ENCODE measurements at places on chromosomes 2 and 18.

DNA sequence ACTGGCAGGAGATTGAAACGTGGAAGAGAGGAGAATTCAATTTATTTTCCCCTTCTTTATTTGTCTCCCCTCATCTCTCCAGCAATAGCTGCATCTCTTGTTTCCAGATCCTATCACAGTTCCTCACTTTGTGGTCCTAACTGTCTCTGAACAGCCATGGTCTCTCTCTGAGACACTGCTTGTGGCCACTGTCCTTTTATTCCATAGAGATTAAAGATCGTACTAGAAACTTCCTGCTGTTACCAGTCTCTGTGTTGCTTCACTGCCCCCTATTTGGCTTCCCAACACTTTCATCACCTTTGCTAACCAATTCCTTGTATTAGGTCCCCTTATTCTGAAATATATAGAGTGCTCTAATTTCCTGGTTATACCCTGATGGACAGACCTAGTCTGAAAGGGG is 48.9 kb upstream of the CAVIN2 start:
- DNase-seq = no peak

- peak; percentile 50 for DNase-seq
These were observed 484 bp upstream of the DARS1 start for GRCh38 chr2:135985826-135986393.

DNA sequence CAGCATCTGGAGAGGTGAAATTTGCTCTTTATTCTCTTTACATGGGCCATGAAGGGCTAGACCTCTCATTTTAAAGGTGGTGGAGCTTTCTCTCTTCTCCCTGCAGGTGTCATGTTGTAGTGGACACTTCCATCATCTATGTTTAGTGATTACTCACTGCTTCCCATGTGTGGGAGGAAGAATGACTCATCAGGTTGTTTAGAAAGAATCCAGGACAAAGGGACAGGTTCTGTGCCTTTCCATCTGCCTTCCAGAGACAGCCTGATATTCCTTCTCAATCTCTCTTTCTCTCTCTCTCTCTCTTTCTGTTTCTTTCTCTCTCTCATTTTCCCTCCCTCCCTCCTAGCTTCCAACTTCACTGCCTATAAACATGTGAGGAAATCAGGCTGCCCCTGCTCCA is 38.7 kb downstream of the SCG2 start:
- no peak for DNase-seq

- DNase-seq = no peak
These were observed 371.3 kb downstream of the RNF144A start for GRCh38 chr2:7288484-7288883.

GRCh38 chr2:118983133-118983532 is 41.1 kb downstream of the MARCO start:
- DNase-seq = no peak

- no peak for DNase-seq
These were observed 108.3 kb downstream of the ARL6IP6 start for GRCh38 chr2:152826581-152827279.

GRCh38 chr2:237141571-237142051 is 55.9 kb downstream of the COPS8 start:
- no peak for DNase-seq

DNA sequence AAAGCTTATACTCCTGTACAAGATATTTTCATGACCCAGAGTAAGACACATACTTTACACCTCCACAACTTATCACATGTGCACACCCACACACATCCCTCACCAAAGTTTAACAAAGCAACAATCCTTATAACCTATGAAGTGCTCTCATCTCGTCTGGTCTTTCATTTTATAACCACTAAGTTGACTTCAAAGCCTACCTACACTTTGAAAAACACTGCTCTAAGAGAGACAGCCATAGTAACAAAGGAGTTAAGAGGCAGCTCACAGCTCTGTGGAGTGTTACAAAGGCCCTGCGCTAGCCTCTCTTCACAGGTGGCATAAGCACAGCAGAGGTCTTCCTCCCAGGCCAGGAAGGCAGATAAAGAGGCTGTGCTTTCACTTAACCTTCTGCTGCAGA is 69.7 kb upstream of the TMEM200C start:
- DNase-seq = no peak

DNA sequence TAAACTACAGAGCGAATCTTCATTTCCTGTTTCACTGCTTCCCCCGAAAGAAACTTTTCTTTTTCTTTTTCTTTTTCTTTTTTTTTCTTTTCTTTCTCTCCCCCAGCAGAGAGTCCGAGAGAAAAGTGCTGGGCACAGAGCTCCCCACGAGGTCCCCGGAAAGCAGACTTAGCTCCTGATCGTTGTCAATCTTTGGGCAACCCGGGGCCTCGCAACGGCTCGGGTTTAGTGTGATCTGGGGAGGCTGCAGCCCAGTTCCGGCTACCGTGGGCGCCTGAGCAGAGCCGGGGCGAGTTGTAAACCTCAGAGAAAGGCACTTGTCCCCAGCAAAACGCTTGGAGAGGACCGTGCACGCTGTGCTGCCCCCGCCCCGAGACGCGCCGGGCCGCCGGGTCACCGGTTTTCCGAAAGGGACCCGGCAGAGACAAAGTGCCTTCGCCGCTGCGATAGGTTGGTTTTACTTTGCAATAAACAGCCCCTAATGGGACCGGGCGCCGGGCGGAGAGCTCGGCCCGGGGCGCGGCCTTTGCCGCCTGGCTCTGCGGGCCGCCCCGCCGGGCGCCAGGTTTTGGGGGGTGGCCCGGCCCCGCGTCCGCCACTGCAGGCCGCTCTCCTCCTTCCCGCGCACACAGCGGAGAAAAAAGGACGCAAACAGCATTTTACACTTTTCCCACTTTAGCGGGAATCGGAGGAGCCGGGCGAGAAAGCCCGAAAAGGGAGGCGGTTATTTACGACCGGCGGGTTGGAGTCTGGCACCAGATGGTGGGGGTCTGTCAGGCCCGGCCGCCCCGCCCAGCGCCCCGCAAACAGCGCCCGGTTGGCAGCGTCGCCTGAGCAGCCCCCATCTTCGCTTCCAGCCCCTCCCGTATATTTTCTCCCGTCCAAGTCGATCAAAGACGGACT is 136.0 kb downstream of the INSIG2 start:
- DNase-seq = peak; percentile 5

- DNase-seq = no peak
These were observed 159.6 kb downstream of the DCC start for GRCh38 chr18:52499644-52500043.

GRCh38 chr2:237024255-237024654 is 61.4 kb upstream of the COPS8 start:
- no peak for DNase-seq

Measured in activated CD4-positive, CD25-positive, alpha-beta regulatory T cell (primary cell).